G401 (cell line): ENCODE measurements at places on chromosomes 7 and 10. TPM values are rescaled to one million over a fixed set of nuclear protein-coding genes. Genes with fewer than 3 reads are reported as not detected.

EVX1 gene
- total RNA-seq: not detected in 2 replicates

- DNase-seq: no peak
Measured at GRCh38 chr10:115066528-115066927, 26.6 kb upstream of the ATRNL1 start.

- DNase-seq: no peak
Measured at GRCh38 chr7:96532428-96532935, 177.2 kb downstream of the SEM1 start.

DNA sequence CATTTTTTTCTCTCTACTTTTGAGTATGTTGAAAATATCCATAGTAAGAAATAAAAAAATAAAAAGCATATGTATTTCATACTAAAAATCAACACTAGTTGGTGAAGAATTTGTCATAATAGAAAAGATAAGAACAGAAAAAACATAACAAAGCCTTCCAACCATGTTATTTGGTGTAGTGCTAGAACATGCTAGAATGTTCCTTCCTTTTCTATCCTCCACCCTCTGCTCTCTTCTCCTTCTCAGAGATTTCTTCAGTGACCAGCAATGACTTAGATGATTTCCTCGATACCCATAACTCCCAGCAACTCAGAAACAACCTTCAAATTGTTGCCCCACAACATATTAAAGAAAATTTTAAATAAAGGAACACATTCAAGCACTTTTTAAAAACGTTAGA is 2.6 kb downstream of the ZC3HAV1 start:
- DNase-seq: no peak

DNA sequence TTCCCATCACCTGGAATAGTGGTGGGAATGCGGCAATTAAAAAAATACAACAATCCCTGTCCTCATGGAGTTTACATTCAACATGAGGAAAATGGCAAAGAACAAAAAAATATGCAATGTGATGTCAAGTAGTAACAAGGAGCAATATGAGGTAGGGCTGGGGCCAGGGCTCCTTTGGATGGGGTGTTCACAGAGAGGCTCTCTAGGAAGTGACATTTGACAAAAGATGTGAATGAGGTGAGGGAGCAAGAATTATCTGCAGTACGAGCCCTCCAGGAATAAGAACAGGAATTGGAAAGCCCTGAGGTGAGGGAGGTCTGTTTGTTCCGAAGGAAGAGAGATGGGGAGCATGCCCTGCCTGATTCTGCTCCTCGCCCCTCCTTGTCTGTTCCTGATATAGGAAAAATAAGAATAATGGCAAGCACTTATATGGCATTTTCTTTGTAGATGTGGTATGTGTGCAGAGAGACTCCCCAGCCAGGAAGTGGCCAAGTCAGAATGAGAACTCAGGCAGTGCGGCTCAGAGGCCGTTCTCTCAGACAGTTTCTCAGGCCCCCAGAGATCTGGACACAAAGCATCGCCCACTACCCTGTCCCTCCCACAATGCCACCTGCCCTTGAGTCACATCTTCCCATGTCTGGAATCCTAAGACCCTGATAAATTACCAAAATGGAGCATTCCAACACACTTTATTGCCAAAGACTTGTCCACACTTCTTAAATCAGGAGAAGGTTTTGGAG is 105.6 kb downstream of the APBB1IP start:
- no peak for DNase-seq
